ENCODE measurements at places on chromosomes 1 and 21.

DNA sequence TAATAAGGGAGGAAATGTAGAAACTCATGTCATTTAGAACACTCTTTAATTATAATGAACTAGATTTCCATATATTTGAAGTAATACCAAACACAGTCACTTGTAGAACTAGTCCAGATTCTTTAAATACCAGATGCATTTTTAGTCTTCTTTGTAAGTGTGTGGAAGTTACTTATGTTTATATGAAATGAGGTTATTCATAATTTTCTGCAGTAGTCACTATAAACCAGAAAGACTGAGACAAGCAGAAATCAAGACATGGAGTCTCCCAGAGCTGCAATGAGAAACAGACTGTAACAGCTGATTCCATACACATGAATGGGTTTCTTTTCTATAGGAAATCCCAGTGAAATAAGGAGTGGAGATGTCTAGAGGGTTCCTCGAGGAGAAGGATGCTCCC, 216.6 kb upstream of the ZP4 start:
- no peak for DNase-seq

DNA sequence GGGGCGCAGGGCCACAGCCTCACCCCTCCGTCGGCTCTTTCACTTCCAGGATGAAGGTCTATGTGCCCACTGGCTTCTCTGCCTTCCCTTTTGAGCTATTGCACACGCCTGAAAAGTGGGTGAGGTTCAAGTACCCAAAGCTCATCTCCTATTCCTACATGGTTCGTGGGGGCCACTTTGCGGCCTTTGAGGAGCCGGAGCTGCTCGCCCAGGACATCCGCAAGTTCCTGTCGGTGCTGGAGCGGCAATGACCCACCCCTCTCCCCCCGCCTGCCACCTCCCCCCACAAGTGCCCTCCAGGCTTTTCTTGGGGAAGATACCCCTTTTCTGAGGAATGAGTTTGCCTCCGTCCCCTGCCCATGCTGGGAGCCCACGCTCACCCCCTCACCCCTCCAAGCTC, 35.2 kb downstream of the EPHX1 start:
- no peak for DNase-seq

GRCh38 chr1:151986501-151987190, 7.0 kb downstream of the S100A10 start:
- no peak for DNase-seq

GRCh38 chr21:38401191-38401926, 96.9 kb downstream of the ERG start:
- DNase-seq: no peak

- peak; percentile 46 for DNase-seq
Measured at GRCh38 chr1:207313131-207313530, 8.3 kb upstream of the CD55 start.

Measured in amniotic epithelial cell (primary cell).